Daoy (cell line): ENCODE measurements at places on chromosomes 4 and X. TPM values are rescaled to one million over a fixed set of nuclear protein-coding genes. Genes with fewer than 3 reads are reported as not detected.

- DNase-seq = no peak
These were observed 614 bp downstream of the BEX3 start for GRCh38 chrX:103376979-103377324.

DNA sequence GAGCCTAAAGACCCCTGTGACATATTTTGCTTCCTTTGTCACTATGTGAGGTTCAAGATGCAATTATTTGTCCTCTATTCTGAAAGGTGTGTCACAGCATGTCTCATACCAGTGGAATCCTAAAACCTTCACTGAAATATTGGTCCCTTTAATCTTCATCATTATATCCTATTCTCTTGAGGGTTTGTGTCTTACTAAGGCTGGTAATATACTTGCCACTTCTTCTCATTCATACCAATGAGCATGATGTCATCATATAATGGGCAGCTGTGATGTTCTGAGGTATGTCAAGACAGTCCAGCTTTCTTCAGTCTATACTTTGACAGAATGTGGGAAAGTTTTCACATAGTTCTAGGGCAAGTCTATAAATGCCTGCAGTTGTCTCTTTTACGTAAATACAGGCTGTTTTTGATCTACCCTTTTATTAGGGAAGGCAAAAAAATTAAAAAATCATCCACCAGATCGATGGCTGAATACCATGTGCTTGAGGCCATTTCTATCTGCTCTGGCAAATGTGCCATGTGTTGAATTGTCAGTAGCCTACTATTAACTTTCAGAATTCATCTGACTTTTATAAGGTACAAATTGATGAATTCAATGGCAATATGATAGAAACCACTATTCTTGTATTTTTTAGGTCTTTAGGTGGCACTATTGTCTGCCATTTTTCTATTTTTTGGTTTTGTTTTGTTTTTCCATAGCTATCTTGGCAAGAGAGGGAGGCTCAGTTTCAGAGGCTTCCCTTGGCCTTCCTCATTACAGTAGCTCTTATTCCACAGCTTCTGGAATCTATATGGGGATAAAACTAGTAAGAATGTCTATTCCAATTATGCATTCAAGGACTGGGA is 209.0 kb downstream of the PPARGC1A start:
- no peak for DNase-seq

Gene BMP2K
- 9.4 and 17.5 TPM in 2 replicates for total RNA-seq

- peak; percentile 29 for DNase-seq
These were observed 107.1 kb downstream of the NSUN7 start for GRCh38 chr4:40856840-40857362.

DNA sequence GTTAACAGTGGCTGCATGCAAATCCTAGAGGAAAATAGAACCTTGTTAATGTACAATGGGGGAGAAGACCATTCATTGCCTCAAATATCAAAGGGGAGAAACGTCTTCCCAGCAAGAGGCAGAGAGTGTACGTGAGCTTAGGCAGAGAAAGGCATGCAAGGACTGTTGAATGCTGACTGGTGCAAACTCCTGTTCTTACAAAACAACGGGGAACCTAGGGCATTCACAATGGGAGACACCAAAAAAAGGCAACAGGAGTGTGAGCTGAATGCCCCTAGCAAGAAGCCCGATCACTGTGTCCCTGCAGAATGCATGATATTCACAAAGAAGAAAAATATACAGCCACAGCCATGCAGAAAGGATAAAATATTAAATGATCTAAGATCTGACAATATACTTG is 184.9 kb downstream of the NSUN7 start:
- DNase-seq = no peak

GRCh38 chrX:77223046-77223445 is 224.1 kb upstream of the FGF16 start:
- DNase-seq = no peak

DNA sequence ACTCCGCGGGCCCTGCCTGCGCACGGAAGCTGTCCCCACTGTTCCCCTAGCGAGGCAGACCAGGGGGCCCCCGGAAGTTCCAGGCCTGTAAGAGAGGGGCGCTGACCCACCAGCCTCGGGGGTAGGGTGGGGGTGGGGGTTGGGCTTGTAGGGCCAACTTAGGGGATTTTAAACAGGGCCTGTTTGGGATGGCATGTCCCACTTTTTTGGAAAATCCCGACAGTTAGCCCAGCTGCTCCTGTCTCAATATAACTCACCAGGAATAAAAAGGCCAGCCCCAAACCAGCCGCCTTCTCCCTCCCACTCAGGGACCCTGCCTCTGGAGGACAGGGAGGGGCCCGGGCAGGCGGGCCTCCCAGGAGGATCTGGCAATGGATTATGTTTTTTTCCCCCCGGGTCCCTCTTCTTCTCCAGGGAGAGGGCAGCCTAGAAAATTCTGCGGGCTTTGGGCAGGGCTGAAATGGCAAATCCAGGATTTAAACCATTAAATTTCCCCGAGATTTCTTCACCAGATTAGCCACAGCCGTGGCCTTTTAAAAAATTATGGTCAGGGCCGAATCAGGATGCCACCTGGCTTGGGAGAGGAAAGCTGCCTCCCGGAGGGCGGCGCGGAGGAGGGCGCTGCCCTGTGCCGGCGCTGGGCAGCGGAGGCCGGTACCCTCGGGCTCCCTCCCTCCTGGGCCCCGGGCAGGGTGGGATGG is 957 bp downstream of the PPP2R2C start:
- no peak for DNase-seq

DNA sequence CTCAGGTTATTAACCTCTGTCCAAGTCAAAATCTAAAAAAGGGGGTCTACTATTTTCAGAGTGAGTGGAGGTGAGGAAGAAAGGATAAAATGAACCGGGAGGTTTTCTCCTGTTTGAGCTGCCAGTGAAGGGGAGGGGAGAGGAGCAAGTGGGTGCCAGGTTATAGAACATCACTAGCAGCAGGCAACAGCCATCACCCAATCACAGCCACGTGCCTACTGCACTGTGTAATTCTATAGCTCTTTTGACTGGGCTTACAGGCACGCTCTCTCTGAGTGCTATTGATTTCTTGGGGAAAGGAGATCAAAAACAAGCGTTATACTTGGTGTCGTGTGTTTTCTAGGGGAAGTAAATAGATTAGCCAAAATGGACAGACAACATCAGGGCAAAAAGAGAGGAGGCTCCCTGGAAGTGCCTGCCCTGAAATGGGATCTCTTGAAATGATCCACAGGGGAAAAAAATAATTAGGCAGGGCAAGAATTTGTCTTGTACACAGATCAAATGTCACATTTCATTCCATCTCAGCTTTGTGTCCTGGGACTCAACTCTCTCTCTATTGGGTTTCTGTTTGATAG is 300.5 kb upstream of the LCORL start:
- DNase-seq = no peak

GRCh38 chrX:154466907-154467306 is 8.8 kb downstream of the PLXNA3 start:
- no peak for DNase-seq

DNA sequence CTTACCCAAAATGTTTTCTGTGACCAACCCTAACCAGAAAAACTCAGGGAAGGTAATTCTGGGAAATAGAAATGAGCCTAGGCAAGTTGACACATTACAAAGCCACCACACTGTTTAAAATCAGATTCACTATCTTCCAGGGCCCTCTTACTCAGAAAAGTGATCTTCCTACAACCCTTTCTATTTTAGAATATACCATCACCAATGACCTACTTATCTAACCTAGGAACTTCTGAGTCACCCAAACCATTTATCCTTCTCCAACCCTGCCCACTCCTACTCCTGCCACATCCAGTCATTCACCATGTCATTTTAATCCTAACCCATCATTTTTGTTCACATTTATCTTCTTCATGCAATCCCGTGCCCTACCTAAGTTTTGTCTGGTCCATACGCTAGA is 89.9 kb downstream of the FTHL17 start:
- no peak for DNase-seq

Gene CTAG1B
- 1.8 TPM in 1 of 2 replicates, not detected in the other for total RNA-seq

Gene HSPA4L
- total RNA-seq = 7.9 and 10.5 TPM in 2 replicates

- DNase-seq = peak; percentile 12
These were observed 792 bp downstream of the PPID start for GRCh38 chr4:158722291-158722916.

Gene CCSER1
- total RNA-seq = 0.80 and 1.0 TPM in 2 replicates

GRCh38 chr4:139913995-139914598 is 239.9 kb downstream of the MAML3 start:
- no peak for DNase-seq

Gene HPF1
- total RNA-seq = 23.3 and 34.4 TPM in 2 replicates

DNA sequence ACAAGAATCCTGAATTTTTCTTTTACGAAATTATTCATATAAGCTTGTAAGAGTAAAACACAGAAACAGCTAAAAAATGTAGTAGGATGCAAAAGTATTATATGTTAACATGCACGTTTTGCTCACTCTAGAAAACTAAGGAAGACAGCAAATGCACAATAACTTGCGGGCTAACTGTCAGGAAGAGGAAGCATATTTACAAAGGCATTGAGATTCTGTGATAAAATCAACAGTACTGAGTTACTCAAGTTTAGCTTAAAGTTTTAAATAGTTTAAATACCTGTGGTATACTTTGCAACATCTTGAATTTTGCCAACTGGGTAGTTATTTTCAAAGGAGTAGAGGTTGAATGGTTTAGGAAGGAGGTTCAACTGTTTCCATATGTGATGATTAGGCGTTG is 37.0 kb downstream of the SH2D1A start:
- no peak for DNase-seq

GRCh38 chrX:38216642-38217041 is 4.0 kb downstream of the SRPX start:
- no peak for DNase-seq

DNA sequence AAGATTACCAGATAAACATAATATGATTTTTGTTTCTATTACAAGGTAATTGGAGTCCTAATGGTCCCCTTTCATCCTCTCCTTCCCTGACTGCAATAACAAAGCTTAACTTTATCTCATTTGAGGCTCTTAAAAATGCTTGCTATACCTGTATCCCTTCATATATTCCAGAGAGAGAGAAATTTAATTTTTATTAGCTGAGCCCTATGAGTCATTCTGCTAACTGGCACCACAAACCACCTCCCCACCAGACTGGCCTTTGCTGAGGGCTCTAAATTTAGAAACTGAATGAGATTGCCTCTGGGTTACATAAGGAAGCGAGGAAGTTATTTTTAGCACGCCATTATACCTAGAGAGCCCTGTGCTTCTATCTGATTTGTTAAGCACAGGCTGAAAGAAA is 27.4 kb downstream of the CBLL2 start:
- DNase-seq = peak; percentile 46

DNA sequence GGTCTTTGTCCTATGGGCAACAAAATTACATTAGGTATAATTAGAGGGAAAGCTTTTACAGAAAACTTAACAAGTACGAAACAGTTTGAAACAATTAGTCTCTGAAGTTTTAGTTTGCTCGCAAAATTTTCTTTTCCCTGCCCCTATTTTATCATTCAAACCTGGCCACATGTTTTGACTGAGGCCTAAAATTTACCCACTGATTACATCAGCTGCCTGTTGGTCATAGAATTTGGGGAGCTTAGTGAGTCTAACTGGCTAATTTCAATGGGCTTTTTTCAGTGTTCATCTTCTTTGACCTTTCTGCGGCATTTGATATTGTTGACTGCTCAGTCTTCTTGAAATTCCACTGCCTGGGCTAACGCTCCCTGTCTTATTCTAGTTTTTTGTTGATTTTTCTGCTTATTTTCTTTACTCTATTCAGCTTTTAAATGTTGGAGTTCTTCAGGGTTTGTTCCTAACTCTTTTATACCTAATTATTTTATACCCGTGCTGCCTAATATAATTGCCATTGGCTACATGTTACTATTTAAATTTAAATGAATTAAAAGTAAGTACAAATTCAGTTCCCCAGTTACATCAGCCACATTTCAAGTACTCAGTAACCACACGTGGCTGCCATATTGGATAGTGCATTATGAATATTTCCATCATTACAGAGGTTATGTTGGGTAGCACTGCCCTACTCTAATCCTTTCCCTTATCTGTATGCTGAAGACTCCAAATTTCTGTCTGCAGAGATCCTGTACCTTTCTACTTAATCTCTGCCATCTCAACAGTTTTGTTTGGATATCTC is 87.5 kb downstream of the SNX25 start:
- DNase-seq = no peak

DNA sequence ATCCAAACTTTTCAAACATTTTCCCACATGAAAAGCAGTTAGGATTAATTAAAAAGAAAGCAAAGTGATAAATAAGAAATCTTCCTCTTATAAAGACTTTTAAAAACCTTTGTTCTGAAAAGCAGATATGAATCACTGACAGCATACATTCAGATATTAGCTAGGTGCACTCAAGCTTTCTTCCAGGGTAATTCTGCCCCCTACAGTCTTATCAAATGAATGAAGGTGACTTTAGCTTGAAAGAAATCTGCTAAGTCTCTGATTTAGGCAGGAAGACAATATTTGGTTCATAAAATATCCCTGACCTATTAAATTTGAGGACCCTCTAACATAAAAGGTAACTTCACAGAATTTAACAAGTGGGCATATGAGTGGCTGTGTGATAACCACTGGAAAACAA is 209.1 kb upstream of the FAM47A start:
- DNase-seq = no peak

- no peak for DNase-seq
These were observed 40.4 kb upstream of the PROM1 start for GRCh38 chr4:16124232-16124631.

- no peak for DNase-seq
These were observed 117.1 kb upstream of the TENM3 start for GRCh38 chr4:182126096-182126495.

Gene PLXNB3
- 0.97 and 1.0 TPM in 2 replicates for total RNA-seq

- DNase-seq = peak; percentile 33
These were observed 679.9 kb downstream of the RPA4 start for GRCh38 chrX:97563531-97564133.

Gene RBM46
- total RNA-seq = not detected in 2 replicates
